GF-D8 (cell line): ENCODE measurements at places on chromosomes 16 and 17.

DNA sequence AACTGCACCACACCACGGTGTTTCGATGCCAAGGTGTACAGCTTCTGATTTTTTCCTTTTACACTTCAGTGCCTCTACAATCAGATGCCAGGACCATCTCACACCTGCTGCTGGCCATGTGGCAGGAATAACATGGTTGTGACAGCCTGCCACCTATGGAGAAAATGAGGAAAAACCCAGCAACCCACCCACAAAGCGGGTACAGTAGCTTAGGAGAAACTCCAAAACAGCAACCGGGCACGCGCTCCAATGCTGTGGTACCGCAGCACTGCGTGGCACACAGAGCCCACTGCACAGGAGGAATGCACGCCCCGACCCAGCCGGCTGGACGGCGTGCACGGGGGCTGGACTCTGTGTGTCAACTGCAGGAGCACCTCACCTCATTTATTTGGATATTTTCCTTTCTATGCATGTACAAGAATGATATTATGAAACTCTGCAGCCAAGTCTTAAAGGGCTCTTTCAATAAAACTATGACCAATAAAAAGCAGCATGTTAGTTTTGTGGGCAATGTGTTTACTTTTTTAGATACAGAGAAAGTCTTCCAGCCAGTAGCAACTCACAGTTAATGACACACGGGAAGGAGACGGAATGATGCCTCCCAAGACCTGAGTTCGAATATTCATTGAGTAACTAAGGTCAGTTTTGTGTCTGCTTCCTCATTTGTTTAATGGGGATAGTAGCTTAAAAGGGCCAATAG, 45.9 kb downstream of the MAP1LC3B start:
- no peak for DNase-seq

DNA sequence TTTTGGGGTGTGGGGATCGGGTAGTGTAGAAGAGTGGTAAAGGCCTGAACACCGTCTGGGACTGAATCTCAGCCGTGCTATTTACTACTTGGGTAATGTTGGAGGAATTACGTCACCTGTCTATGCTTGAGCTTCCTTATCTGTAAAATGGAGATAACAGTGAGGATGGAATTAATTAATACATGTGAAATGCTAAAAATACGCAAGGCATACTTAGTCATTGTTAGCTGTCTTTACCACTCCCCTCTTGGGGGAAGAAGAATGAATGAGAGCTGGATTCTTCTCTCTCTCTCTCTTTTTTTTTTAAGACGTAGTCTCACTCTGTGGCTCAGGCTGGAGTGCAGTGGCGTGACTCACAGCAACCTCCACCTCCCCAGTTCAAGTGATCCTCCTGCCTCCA, 41.1 kb upstream of the TANGO6 start:
- DNase-seq = no peak

DNA sequence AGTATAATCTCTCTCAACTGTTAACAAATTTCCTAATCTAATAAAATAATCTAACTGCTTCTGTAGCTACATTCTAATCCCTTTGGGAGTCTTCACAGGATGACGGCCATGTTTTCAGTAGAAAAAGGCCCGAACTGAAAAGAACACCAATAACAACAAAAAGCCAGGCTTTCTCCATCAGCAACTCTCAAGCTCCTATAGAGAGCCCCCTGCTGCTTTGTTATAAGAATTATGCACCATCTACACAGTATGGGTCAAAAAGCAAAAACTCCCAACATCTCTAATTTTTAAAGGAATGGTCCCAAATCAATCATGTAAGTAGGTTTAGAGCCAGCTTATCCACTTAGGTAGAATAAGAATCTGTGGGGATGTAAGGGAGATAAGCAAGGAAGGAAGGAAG, 163.6 kb upstream of the C17orf78 start:
- no peak for DNase-seq

GRCh38 chr16:73371584-73372319, 323.8 kb upstream of the ZFHX3 start:
- DNase-seq = no peak

DNA sequence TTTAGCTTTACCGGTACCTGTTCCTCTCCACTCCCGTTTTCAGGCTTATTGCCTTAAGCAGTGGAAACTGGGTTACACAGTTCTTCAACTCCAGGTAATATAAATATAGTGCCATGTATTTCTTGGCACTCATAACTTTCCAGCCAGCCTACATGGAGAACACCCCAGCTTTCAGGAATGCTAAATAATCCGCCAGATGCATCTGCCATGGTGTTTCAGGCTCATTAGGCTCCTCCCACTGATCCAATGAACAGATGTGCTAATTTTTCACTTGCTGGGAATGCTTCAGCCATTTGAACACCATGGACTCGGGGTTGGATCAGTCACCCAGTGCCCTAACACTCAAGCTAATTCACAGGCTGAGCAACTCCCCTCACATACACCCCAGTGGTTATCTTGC, 4.6 kb downstream of the ANKFN1 start:
- DNase-seq = no peak

- DNase-seq = no peak
These were observed 17.0 kb downstream of the PSMD12 start for GRCh38 chr17:67349420-67349819.

GRCh38 chr17:29565643-29566472, 979 bp downstream of the ABHD15 start:
- no peak for DNase-seq

DNA sequence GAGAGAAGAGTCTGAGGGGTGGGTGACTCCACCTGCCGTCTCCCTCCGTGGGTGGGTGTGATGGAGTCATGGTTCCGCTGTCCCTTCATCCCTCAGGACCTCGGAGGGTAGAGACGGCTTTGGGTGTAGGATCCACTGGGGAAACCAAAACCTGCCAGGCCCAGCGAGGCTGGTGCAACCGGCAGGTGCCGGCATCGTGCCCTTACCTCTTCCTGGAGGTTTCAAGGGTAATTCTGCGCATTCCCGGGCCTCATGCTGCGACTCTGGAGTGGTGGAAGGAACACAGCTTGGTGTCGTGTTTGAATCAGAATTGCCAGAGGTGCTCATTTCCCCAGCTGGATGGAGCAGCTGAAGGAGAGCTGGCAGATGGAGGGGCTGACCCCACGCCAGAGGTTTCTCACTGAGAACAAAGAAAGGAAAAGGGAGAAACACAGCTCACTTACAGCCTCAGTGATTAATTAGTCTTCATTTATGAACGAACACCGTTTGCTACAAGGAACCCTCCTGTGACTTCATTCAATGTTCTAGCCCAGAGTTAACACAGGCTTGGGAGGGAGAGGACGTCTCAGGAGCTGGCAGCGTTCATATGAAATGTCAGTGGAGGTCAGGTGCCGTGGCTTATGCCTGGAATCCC, 16.3 kb upstream of the ATP2A3 start:
- no peak for DNase-seq

DNA sequence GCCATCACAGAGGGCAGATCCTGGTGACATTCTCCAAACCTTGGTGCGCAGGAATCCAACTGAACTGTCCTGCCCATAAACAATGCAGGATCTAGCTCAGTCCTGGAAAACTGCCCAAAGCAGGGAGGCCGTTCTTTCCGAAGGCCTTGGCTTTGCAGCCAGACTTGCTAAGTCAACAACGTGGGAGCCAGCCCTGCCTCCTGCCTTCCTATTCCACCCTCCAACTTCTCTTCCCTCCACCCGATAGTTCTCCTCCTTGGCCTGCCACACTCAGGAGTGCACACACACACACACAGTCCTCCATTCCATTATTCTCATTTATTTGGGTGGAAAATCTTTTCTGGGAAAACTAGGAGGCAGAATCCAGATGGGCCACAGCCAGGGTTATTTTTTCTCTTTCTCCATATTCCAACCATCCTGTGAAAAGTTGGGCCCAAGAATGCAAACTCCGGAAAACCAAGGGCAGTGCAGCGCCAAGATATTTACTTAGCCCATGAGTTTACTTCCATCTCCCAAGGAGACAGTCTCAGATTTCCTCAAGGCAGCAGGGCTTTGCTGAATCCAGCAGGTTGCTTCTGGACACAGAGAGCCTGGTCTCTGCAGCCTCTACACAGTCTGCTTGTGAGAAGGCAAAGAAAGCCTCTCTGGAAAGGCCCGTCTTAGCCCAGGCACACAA, 15.8 kb downstream of the COPRS start:
- no peak for DNase-seq

DNA sequence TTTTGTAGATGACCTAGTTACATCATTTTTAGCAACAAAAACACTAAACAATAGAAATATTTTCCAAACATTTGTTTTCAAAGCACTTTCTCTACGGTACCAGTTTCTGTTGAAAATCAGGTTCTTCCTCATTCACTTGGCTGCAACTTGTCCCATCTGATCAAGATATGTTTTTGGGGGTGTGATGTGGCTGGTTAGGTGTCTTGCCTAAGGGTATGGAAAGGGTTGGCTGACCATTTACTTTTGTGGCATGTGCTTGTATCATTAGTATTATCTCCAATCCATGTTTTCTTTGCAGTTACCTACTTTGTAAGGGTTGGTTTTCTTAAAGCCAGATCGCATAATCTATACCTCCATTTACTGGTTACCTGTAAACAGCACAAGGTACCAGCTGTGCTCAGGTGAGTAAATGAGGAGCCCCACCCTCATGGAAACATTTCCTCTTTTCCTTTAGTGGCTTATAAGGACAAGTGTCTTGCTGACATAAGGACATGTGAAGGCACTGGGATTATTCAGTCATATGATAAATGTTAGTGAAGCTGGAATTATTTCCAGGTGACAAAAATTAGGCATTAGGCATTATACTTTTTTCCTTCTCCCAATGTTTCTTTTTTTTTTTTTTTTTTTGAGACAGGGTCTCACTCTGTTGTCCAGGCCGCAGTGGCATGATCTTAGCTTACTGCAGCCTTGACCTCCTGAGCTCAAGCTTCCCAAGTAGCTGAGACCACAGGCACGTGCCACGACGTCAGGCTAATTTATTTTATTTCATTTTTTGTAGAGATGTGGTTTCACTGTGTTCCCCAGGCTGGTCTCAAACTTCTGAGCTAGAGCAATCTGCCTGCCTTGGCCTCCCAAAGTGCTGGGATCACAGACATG, 162.0 kb downstream of the CCDC182 start:
- DNase-seq = no peak

- peak; percentile 61 for DNase-seq
These were observed 20.4 kb upstream of the WDR45B start for GRCh38 chr17:82668631-82669099.

- no peak for DNase-seq
These were observed 530 bp downstream of the GSG1L start for GRCh38 chr16:28062847-28063521.

- DNase-seq = peak; percentile 32
These were observed 6.5 kb downstream of the NFATC3 start for GRCh38 chr16:68091380-68092261.

- peak; percentile 85 for DNase-seq
These were observed 11.4 kb upstream of the MRPS23 start for GRCh38 chr17:57861000-57861789.

DNA sequence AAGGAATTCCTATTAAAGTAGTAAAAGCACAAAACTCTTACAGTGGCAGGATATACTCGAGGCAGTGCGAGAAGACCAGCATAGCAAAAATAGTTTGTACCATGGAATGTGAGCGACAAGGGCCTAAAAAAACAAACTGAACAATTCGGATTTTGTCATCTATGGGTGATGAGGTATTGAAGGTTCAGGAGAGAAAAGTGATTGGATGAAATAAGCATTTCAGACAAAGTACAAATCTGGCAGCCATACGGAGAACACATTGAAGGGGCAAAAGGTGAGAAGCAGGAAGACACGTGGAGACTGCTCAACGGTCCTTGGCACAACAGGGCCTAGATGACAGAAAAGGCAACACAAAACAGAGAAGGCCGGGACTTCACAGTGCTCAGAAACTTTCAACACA, 22.5 kb downstream of the MYH10 start:
- DNase-seq = no peak

- no peak for DNase-seq
These were observed 13.0 kb downstream of the ACTG1 start for GRCh38 chr17:81499601-81499970.

GRCh38 chr16:54459509-54460262, 173.1 kb upstream of the IRX3 start:
- DNase-seq = no peak

GRCh38 chr17:36183001-36183971, 6.8 kb upstream of the TBC1D3B start:
- DNase-seq = no peak

DNA sequence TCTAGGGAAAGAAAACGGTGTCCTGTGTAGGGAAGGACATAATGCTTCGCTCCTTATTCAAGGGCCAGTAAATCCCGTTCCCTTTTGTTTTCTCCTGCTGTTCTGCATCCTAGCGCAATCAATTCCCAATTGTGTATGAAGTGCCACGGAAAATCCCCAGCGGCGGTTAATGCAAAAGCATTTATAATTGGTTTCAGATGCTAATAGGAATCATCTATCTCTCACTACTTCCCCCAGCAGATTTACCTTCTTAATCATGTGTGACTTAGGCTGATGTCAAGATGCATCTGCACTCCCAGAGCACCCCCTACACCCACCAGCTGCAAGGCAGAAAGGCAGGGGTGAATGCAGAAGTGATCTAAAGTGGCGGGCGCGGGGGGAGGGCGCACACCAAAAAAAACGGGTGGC, 32.7 kb upstream of the SSTR2 start:
- DNase-seq = no peak

DNA sequence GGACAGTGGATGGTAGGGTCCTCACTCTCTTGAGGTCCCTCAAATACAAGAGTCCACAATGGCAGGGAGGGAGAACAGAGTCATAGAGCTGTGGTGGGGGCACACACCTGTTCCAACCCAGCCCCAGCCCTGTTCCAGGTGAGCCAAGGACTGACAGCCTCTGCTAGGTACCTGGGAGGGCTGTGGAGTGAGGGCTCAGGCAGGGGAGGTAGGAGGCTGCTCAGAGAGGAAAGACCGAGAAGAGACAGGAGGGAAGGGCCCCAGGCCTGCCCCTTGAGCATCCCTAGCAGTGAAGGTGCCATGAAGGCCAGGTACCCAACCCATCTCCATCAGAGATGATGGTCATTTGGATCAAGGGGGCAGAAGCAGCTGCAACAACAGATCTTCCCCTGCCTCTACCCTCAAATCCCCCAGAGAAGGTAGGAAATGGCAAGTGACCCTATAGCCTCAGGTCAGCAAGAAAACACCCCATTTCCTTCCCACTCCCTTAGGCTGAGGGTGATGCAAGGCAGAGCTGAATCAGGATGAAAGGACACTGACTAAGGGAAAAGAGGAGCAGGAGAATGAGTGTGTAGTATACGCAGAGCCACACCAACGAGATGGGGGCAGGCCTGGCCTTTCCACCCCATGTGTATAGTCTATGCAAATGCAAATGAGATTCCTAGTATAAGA, 28.6 kb downstream of the CD300LG start:
- no peak for DNase-seq

GRCh38 chr16:85592700-85593493, 20.2 kb upstream of the GSE1 start:
- DNase-seq = no peak
